ENCODE measurements at places on chromosomes 6 and 20.

- DNase-seq: no peak
Observed at GRCh38 chr6:140912686-140913085, 1220.0 kb upstream of the GJE1 start.

- no peak for DNase-seq
Observed at GRCh38 chr20:58794510-58795180, 56.1 kb downstream of the GNAS-AS1 start.

GRCh38 chr20:63431944-63432343 lies 40.5 kb downstream of the KCNQ2 start:
- DNase-seq: no peak

- DNase-seq: no peak
Observed at GRCh38 chr20:57878786-57879424, 169.1 kb upstream of the PMEPA1 start.

GRCh38 chr6:42263165-42263728 lies 45.6 kb upstream of the MRPS10 start:
- no peak for DNase-seq

DNA sequence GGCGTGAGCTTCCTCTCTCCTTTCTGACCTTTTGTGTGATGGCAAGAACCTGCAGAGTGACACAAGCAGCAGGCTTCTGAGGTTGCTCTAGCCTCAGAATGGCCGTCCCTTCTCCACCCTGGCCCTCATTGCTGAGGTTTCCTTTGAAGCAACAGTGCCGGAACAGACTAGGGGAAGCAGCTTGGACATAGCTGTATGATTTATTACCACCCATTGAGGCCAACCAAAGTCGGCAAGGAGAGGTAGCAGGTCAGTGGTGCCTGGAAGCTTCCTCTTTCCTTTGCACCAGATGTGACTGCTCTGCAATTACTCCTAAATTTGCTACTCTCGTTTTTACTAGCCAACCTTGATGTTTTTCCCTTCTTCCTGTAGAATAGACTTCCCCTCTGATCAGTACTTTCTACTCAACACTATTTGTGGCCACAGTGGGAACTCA lies 31.4 kb downstream of the PTPN1 start:
- no peak for DNase-seq

GRCh38 chr6:24755279-24755678 lies 19.5 kb upstream of the GMNN start:
- no peak for DNase-seq

Data from head of caudate nucleus (tissue), 42 donors.